Activated CD4-positive, alpha-beta memory T cell treated with anti-CD3 and anti-CD28 coated beads for 36 hours (primary cell): ENCODE measurements at places on chromosomes 2 and 18.

GRCh38 chr2:142883526-142883925 lies 6.1 kb downstream of the KYNU start:
- DNase-seq, result no peak

GRCh38 chr2:236951830-236952475 lies 133.7 kb upstream of the COPS8 start:
- no peak for DNase-seq

GRCh38 chr2:17387591-17387990 lies 130.6 kb downstream of the RAD51AP2 start:
- no peak for DNase-seq

- DNase-seq, result no peak
These were observed 11.3 kb upstream of the SUMO1 start for GRCh38 chr2:202249521-202250253.

DNA sequence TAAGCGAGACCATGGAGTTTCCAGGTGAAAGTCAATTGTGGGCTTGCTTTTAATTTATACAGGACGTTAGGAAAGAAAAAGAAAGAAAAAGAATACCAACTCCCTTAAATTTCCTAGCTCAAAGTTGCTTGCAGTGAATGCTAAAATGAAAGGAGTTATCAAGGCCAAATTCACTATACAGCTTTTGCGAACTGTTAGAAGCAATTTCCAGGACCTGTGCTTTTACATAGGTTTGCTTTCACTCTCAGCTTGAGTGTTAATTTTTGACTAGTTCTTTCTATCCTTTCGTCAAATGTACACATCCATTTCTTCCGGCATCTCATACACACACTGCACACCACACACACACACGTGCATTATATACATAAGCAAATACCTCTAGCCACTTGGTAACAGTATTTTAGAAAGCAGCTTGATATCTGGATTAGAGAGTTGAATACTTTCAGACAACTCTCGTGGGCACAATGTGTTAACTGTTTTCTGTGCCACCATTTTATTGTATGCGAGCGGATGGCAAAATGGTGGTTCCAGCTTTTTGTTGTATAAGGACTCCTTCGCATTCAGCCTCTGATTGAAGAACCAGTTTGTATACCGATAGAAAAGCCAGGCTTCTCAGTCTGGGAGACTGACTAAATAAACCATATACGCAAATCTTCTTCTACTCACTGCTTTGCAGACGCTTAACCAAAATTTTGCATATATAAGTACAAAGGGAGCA lies 381.8 kb downstream of the MTX2 start:
- no peak for DNase-seq

DNA sequence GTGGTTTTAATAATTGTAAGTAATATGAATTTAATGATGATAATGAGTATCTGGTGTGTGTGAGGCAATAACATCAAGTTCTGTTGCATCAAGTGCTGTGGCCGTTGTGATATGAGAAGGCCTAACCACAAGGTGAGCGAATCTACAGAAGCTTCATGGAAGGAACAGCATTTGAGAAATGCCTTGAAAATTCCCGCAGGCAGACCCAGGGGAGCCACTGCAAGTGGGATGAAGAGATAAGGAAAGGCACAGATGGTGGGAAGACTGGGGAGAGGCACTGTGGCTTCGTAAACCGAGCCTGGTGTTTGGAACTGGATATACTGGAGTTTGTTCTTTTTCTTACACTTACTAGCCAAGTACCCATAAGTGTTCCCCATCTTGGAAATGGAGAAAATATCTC lies 357.5 kb downstream of the PTPRM start:
- no peak for DNase-seq

DNA sequence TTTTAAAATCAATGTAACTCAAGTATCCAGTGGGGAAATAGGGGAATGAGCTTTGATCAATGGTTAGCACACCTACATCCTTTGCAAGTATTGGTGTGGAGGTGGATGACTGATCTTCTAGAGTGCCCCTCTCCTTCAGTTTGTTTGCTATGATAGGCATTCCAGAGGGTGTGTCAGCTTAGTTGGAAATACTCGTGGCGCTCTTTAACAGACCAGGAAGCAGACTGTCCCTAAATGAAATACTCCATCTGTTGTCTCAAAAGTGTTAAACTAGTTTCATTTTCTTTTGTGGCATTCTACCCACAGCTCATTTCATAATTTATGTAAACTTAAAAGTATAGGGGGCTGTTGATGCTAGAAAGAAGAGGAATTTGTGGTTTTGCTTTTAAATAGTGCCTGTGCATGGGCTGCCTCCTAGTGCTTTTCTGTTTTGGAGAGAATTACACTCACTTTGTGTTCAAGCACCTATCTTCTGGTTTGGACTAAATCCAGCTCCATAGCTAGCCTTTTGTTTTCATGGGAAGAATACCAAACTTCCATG lies 66.2 kb downstream of the STAT1 start:
- DNase-seq, result no peak

DNA sequence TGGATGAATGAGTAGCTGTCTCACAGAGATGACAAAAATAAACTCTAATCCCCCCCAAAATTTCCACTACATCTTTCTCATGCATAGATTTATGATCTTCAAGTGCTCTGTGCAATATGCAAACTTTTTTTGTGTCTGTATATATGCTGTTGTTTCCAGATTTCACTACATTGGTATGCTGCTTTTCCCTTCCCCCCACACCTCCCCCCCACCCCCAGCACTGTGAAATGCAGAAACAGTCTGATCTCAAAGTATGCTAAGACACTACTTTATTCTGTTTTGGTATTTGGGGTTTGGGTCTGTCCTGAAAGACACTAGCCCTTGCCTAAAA lies 524 bp upstream of the KLHL14 start:
- DNase-seq, result no peak

- no peak for DNase-seq
These were observed 23.5 kb upstream of the MFF start for GRCh38 chr2:227301523-227301922.

GRCh38 chr2:44778221-44778654 lies 163.3 kb upstream of the SIX3 start:
- no peak for DNase-seq

GRCh38 chr18:31233621-31234275 lies 71.1 kb upstream of the DSC1 start:
- no peak for DNase-seq
